Mesothelial cell of epicardium (in vitro differentiated cells): ENCODE measurements at places on chromosomes 1 and 21. TPM values are rescaled to one million over a fixed set of nuclear protein-coding genes. Genes with fewer than 3 reads are reported as not detected.

IGSF9 gene
- total RNA-seq = 75.8 to 77.5 TPM (median 76.9 TPM) in 3 replicates

ECM1 gene
- total RNA-seq = 4.9 to 5.0 TPM (median 4.9 TPM) in 3 replicates

GRCh38 chr1:28236656-28237322, 865 bp downstream of the ATP5IF1 start:
- H3K36me3 ChIP-seq = no peaks in the 10 kb centered on the region
- H3K27ac ChIP-seq = no peak overlapping the region
- DNase-seq = no peak

DNA sequence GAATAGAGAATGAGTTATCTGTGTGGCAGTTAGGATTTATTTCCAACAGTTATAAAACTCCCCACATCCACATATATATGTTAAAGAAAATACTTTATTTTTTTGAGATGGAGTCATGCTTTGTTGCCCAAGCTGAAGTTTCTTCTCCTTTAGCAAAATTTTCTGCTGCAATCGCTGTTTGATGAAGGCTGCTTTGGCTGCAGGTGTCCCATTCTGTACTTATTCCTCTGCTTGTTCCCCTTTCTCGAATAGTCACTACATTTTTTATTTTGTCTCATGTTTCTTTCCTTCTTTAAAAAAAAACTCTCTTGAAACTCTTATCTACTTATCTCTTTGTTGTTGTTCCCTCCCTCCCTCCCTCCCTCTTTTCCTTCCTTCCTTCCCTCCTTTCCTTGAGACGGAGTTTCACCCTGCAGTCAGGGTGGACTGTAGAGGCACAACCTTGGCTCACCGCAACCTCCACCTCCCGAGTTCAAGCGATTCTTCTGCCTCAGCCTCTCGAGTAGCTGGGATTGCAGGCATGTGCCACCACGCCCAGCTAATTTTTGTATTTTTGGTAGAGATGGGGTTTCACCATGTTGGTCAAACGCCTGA, 10.6 kb downstream of the OR2W3 start:
- H3K4me1 ChIP-seq = no peaks in the 10 kb centered on the region
- no peak overlapping the region for H3K4me3 ChIP-seq
- DNase-seq = no peak
- H3K36me3 ChIP-seq = peaks cover 2% of the 10 kb centered on the region
- peak overlapping the region; percentile 40 for H3K27ac ChIP-seq

DNA sequence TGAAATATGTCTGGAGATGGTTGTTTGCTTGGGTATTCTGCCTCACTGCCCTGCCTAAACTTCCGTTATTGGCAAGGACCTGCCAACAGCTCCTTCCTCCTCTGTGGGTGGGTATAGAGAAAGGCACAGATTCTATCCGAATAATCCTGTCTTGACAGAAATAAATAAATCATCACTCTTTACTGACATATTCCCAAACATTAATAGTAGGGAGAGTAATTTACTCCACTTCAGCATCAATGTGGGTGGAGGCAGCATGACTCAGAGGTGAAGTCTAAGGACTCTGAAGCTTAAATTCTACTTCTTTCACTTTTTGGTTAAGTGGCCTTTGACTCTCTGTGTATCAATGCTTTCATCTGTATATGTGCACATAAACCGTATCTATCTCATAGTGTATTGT, 2.9 kb downstream of the CD84 start:
- no peak overlapping the region for H3K27ac ChIP-seq
- no peak overlapping the region for H3K4me3 ChIP-seq
- no peaks in the 10 kb centered on the region for H3K36me3 ChIP-seq
- DNase-seq = no peak

GRCh38 chr1:202935844-202936243, 8.8 kb upstream of the KLHL12 start:
- H3K4me1 ChIP-seq = no peaks in the 10 kb centered on the region
- no peak overlapping the region for H3K4me3 ChIP-seq
- DNase-seq = no peak
- no peak overlapping the region for H3K27ac ChIP-seq
- peaks cover 5% of the 10 kb centered on the region for H3K36me3 ChIP-seq

TSNAX gene
- 31.2 to 33.7 TPM (median 31.8 TPM) in 3 replicates for total RNA-seq
